ENCODE measurements at places on chromosomes 2 and 18.

DNA sequence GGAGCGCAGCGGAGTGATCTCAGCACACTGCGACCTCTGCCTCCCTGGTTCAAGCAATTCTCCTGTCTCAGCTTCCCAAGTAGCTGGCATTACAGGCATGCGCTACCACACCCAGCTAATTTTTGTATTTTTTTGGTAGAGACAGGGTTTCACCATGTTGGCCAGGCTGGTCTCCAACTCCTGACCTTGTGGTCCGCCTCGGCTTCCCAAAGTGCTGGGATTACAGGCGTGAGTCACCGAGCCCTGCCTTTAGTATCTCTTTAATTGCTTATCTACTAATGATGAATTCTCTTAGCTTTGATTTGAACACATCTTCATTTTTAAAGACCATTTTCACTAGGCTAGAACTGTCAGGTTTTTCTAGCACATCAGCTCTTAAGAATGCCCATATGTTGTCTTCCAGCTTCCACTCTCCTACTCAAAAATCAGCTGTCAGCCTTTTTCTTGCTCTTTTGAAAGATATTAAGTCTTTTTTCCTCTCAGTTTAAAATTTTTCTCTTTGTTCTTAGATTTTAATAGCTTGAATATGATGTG, 16.1 kb upstream of the MFSD2B start:
- no peak for DNase-seq

DNA sequence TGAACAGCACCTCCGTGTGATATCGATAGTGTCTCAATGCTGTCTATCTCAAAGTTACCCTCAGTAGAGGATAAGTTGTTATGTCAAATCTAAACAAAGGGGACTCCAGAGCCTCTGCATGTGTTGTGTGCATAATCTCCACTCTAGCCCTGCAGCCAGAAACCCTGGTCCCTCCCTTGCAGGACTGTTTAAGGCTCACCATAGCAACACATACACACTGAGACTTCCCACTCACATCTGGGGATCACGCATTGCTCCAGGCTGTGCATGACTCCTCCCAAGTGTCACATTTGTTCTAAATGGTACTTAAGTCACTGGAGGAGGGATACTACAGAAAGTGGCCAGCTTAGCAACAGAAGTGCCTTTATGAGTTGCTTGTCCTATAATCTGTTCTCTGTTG, 258.6 kb upstream of the CRIM1 start:
- no peak for DNase-seq

DNA sequence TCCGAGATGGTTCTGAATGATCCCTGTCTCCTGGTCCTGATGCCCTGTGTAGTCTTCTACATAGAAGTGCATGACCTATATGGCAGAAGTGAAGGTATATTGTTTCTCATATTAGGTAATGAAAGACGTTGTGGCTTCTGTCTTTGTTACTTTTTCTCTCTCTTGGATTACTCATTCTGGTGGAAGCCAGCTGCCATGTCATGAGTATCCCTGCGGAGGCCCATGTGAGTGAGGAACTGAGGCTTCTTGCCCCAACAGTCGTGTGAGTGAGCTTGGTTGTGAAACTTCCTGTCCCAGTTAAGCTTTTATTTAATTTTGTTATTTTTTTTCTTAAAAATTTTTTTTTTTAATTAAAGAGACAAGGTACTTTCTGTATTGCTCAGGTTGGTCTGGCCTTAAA, 134.7 kb downstream of the UBR3 start:
- DNase-seq: no peak

- DNase-seq: no peak
These were observed 633 bp upstream of the ILKAP start for GRCh38 chr2:238203973-238204683.

GRCh38 chr2:162198239-162198638, 45.0 kb downstream of the FAP start:
- no peak for DNase-seq

- DNase-seq: no peak
These were observed 1.4 kb downstream of the RMC1 start for GRCh38 chr18:23504720-23505119.

- DNase-seq: no peak
These were observed 49.4 kb downstream of the TSPYL6 start for GRCh38 chr2:54206596-54206995.

GRCh38 chr2:138615257-138615656, 113.7 kb downstream of the SPOPL start:
- DNase-seq: no peak

DNA sequence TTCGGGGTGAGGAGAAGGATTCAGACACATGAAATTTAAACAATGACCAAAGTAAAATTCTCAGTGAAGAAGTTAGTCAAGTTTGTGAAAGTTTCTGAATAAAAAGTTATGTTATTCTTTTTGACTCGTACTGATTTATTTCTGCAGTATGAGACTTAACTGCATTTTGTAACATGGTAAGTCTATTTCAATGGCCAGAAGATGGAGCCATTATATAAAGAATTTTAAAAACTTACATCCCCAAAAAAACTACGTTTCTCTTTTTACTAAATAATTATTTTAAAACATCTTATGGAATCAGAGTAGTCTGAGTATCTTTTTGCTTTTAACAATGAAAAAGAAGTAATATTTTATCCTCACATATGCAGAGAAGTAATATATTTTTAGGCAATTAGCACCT, 51.4 kb upstream of the SCN1A start:
- no peak for DNase-seq

- no peak for DNase-seq
These were observed 50.1 kb downstream of the ATOH8 start for GRCh38 chr2:85803704-85804425.

- DNase-seq: no peak
These were observed 81.0 kb upstream of the TMEM17 start for GRCh38 chr2:62586981-62587380.

- no peak for DNase-seq
These were observed 495.2 kb upstream of the MEIS1 start for GRCh38 chr2:65939687-65940086.

Measured in stimulated activated CD8-positive, alpha-beta memory T cell treated with anti-CD3 and anti-CD28 coated beads, Interleukin-4, amount 100 ng/mL, for 4 hours (primary cell).